Left ventricle myocardium inferior (tissue), 1 donor: ENCODE measurements at places on chromosomes 1 and 21. TPM values are rescaled to one million over a fixed set of nuclear protein-coding genes. Genes with fewer than 3 reads are reported as not detected.

DNA sequence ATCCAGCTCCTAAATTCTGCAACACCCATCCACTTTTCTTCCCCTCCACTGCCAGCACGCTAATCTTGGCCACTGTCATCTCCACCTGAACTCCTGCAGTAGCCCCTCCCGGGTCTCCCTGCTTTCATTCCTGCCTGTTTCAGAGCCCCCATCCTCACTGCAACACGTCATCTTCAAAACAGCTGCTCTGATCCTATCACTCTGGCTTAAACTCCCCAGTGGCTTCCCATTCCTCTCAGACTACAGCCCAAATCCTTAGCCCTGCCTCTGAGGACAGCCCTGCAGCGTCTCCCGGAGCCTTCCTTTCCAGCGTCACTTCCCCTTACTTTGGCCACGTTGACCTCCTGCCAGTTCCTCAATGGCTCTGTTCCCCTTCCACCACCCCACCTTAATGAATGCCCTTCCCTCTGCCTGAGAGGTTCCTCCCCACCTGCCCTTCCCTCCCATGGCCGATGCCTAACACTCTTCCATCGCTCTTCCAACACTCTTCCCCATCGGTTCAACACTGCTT is 22.9 kb upstream of the IFNAR2 start:
- no peak overlapping the region for H3K4me3 ChIP-seq
- no peak for DNase-seq
- H3K36me3 ChIP-seq: no peaks in the 10 kb centered on the region
- no peak overlapping the region for H3K27ac ChIP-seq

- H3K27me3 ChIP-seq: no peaks in the 10 kb centered on the region
- H3K27ac ChIP-seq: no peak overlapping the region
- no peak for DNase-seq
- no peak overlapping the region for H3K4me3 ChIP-seq
Observed at GRCh38 chr1:225152061-225152460, 222.6 kb downstream of the DNAH14 start.

DNA sequence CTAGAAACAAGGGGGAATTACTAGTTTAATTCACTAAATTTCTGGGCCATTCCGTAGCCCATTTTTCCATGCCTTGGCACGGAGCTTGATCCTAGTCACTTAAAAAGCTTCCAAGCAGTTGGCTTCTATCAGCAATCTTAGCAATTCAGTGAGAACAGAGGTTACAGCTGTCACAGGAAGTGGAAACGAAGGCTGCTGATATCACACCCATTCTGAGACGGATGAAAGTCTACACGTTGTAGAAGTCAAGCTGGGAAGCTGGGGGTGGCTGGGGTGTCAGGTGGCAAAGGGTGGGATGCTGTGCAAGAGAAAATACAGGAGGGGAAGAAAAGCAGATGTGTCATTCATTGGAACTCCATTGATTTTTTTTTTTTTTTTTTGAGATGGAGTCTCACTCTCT is 11.8 kb upstream of the STMN1 start:
- no peak overlapping the region for H3K4me3 ChIP-seq
- peaks cover 19% of the 10 kb centered on the region for H3K4me1 ChIP-seq
- H3K36me3 ChIP-seq: no peaks in the 10 kb centered on the region
- no peak overlapping the region for H3K27ac ChIP-seq
- no peak for DNase-seq

- H3K36me3 ChIP-seq: no peaks in the 10 kb centered on the region
- H3K27me3 ChIP-seq: no peaks in the 10 kb centered on the region
- no peak for DNase-seq
- H3K4me1 ChIP-seq: no peaks in the 10 kb centered on the region
- H3K4me3 ChIP-seq: no peak overlapping the region
- no peak overlapping the region for H3K27ac ChIP-seq
Observed at GRCh38 chr1:233656687-233657086, 42.8 kb downstream of the KCNK1 start.

DNA sequence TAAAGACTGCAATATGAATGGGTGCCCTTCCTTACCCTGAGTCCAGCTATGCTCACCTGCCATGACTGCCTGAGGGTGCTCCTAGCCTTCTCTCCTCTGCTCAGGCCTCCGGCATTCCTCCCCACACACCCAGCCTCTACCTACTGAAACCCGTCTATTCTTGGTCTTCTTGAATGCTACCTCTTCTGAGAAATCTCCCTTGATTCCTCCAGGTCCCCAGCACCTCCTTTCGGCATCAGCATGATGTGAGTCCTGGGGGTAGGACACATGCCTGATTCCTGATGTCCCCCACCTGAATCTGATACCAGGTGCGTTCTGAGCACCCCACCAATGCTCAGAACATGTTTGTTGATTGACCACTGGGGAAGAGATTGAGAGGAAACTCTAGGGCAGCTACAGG is 8.6 kb downstream of the LDLRAD1 start:
- DNase-seq: no peak
- no peaks in the 10 kb centered on the region for H3K36me3 ChIP-seq
- H3K27me3 ChIP-seq: peaks cover 65% of the 10 kb centered on the region
- no peak overlapping the region for H3K4me3 ChIP-seq
- H3K4me1 ChIP-seq: no peaks in the 10 kb centered on the region
- H3K27ac ChIP-seq: no peak overlapping the region

- peaks cover 9% of the 10 kb centered on the region for H3K27me3 ChIP-seq
- no peak overlapping the region for H3K4me3 ChIP-seq
- peaks cover 9% of the 10 kb centered on the region for H3K36me3 ChIP-seq
- no peak overlapping the region for H3K27ac ChIP-seq
- DNase-seq: no peak
Observed at GRCh38 chr1:19656780-19657466, 7.8 kb upstream of the HTR6 start.

- H3K27ac ChIP-seq: peak overlapping the region; percentile 30
Observed at GRCh38 chr1:182600036-182600713, 4.0 kb downstream of the RGS16 start.

The OR2T33 gene
- total RNA-seq: not detected

The RGS5 gene
- total RNA-seq: 256 TPM
